Aorta (tissue), 5 donors: ENCODE measurements at places on chromosomes 2 and 18. TPM values are rescaled to one million over a fixed set of nuclear protein-coding genes. Genes with fewer than 3 reads are reported as not detected.

GRCh38 chr18:68640861-68641260, 74.0 kb downstream of the TMX3 start:
- no peak for DNase-seq

DNA sequence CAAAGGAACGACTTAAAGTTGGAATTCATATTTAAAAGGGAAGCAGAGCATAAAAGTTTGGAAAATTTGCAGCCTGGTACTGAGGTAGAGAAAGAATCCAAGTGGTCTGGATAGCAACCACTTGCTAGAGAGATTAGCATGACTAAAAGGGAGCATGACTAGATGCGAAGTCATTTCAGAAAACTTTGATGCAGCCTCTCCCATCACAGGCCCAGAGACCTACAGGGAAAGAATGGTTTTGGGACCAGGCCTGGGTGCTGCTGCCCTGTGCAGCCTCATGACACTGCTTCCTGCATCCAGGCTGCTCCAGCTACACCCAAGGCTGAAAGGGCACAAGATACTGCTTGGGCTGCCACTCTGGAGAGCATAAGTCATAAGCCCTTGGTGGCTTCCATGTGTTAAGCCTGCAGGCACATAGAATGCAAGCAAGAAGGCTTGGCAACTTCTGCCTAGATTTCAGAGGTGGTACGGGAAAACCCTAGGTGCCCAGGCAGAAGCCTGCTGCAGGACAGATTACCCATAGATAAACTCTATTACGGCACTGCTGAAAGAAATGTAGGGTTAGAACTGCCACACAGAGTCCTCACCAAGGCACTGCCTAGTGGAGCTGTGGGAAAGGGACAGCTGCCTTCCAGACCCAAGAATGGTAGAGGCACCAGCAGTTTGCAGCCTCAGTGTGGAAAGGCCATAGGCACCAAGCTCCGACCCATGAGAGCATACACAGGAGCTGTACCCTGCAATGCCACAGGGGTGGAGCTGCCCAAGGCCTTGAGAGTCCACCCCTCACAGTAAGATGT, 12.6 kb upstream of the CHN1 start:
- DNase-seq, result no peak

DNA sequence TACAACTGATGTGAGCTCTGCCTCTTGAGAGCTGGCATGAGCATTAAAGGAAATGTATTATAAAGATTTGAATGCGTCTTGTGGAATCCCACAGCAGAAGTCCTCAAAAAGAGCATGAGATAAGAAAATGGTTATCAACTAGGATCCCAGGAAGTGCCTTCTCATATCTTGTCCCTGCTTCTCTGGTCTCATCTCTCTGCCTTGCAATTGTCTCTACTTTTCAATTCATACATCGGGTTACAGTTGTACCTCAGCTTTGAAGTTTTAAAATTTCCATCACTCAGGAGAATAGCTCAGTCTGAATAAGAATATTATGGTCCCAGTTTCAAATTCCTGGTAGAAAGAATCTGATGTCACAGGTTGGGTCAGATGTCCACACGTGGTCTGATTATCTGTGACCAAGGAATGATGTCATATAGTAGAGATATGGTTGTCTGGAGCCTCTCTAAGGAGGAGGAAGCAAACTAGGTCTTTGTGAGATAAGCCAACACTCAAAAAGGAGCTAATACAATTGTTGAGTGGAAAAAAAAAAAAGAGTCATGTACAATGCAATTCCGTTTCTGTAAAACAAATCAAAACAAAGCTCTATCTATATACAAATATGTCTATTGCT, 21.7 kb upstream of the CCDC88A start:
- no peak for DNase-seq

GRCh38 chr2:175576875-175577274, 395.4 kb upstream of the ATP5MC3 start:
- no peak for DNase-seq

DNA sequence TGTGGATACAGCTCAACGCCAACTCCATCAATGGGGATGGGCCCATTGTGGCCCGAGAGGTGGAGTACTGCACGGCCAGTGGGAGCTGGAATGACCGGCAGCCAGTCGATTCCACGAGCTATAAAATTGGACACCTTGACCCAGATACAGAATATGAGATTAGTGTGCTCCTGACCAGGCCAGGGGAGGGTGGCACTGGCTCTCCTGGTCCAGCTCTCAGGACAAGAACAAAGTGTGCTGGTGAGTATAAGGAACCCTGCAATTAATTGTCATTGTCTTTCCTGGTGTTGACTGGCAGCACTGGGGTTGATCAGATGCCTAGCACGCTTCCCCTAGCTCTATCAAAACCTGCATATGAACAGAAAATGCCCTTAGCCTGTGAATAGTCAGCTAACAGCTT, 388.1 kb downstream of the PTPRM start:
- DNase-seq, result no peak

GRCh38 chr2:180314086-180314485, 307.0 kb upstream of the CWC22 start:
- DNase-seq, result no peak

DNA sequence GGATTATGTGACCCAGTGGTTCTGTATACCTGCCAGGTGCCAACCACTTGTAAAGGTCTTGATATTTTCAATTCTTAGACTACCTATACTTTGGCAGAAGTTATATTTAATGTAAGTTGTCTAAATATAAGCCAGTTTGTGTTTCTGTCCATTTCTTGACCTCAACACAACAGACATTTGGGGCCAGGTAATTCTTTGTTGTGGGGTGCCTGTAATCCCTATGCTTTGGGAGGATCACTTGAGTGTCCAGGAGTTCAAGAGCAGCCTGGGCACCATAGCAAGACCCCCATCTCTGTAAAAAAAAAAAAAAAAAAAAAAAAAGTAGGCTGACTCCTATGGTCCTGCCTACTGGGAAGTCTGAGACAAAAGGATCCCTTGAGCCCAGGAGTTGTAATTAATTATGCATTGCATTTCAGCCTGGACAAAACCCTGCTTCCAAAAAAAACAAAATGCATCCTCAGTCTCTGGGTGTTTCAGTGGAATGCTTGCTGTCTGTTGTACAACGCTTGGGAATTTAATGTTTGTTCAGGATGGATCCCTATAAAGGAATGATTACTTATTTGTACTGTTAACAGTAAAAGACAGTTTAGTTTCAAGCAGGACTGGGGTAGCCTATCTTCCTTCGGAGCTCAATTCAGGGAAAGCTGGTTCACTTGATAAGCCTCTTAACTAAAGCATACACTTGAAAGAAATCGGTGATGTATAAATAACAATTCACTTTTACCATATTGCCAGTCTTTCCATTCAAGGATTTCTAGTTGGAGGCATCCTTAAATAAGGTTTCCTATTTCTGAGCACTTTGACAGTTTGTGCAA, 3.4 kb downstream of the RPS27A start:
- no peak for DNase-seq

DNA sequence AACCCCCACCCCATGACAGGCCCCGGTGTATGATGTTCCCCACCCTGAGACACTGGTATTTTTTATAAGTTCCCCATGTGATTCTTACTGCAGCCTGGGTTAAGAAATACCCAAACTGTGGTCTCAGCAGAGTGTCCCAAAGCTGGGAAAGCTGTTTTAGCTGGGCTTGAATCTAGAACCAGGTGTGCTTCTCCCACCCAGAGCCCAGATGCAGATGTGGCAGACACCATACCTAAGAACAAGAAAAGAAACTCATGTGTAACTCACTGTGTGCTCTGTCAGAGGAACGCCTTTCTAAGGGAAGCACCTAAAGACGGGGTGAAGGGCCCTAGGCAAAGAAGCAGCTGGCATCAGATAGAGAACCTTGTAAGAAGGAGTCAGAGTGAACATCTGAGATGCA, 23.9 kb downstream of the DOK1 start:
- no peak for DNase-seq

DNA sequence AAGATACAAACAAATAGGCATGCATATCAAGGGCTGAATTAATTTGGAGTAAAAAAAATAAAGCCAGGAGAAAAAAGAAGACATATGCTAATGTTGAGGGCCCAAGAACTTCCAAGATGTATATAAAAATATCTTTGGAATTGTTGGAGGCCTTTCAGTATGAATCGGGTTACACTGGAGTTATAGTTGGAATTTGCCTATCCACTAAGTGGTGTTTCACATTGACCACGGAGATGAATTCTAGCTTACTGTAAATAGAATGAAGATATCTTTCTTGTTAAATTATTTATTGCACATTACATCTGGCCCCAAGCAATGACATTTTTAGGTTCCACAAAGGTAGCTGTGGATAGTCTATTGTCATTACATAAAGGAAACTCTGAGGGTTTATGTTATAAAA, 38.5 kb upstream of the TRIB2 start:
- DNase-seq, result no peak

GRCh38 chr2:207238831-207239701, 73.3 kb upstream of the KLF7 start:
- DNase-seq, result peak; percentile 83

- no peak for DNase-seq
Observed at GRCh38 chr2:72513011-72513410, 312.8 kb downstream of the EXOC6B start.

DNA sequence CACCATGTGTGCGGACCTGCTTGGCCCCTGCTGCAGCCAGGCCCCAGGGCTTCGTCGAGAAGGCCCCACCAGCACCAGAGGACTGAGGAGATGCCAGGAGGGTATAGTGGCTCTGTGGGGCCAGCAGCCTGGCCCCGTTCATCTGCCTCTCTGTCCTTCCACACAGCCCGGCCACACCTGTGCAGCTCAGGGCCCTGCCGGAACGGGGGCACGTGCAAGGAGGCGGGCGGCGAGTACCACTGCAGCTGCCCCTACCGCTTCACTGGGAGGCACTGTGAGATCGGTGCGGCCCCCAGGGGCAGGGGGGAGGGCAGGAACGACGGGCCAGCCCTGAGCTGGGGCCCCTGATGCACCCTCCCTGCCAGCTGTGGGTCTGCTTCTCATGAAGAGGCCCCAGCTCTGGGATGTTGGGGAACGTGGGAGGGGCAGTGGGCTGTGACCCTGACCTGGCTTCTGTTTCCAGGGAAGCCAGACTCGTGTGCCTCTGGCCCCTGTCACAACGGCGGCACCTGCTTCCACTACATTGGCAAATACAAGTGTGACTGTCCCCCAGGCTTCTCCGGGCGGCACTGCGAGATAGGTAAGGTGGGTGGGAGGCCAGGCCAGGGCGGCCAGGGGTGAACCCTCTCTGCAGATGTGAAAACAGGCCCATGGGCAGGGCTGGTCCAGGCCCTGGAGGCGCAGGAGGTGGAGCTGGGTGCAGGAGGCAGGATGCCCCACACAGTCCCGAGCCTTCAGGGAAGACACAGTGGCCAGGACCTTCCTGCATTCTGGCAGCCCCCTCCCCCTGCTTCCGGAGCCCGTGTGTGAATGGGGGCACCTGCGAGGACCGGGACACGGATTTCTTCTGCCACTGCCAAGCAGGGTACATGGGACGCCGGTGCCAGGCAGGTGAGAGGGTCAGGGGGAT, 50.3 kb downstream of the MTERF4 start:
- DNase-seq, result no peak

- peak; percentile 4 for DNase-seq
Observed at GRCh38 chr2:120515759-120516678, 170.1 kb downstream of the INHBB start.

GRCh38 chr18:2881088-2881839, 34.5 kb downstream of the EMILIN2 start:
- peak; percentile 92 for DNase-seq

DNA sequence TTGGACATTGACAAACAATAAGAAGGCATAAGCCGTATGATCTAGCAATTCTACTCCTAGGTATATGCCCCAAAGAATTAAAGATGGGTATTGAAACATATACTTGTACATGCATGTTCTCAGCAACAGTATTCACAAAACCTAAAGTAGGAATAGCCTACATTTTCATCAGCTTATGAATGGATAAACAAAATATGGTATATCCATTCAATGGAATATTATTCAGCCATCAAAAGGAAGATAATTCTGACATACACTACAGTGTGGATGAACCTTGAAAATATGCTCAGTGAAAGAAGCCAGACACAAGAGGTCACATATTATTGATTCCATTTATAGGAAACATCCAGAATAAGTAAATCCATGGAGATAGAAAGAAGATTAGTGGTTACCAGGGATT, 56.0 kb downstream of the CELF4 start:
- no peak for DNase-seq

- no peak for DNase-seq
Observed at GRCh38 chr2:14804902-14805301, 172.4 kb downstream of the LRATD1 start.

The STPG4 gene
- not detected for polyA plus RNA-seq

The SPP2 gene
- polyA plus RNA-seq, result not detected

The PKP4 gene
- polyA plus RNA-seq, result 17.7 TPM

The IFIH1 gene
- 6.5 TPM for polyA plus RNA-seq

The ARMC9 gene
- polyA plus RNA-seq, result 6.9 TPM

The TMEM198 gene
- polyA plus RNA-seq, result 7.4 TPM

The CCNYL1 gene
- polyA plus RNA-seq, result 10.0 TPM

The FAM237A gene
- not detected for polyA plus RNA-seq

The IL37 gene
- polyA plus RNA-seq, result not detected

The LYPD1 gene
- polyA plus RNA-seq, result not detected

The CD207 gene
- not detected for polyA plus RNA-seq

The CNDP2 gene
- polyA plus RNA-seq, result 26.7 TPM

The ZNF396 gene
- polyA plus RNA-seq, result 2.6 TPM

The FSHR gene
- not detected for polyA plus RNA-seq
